NCI-H69 (cell line): ENCODE measurements at places on chromosomes 11 and 22.

DNA sequence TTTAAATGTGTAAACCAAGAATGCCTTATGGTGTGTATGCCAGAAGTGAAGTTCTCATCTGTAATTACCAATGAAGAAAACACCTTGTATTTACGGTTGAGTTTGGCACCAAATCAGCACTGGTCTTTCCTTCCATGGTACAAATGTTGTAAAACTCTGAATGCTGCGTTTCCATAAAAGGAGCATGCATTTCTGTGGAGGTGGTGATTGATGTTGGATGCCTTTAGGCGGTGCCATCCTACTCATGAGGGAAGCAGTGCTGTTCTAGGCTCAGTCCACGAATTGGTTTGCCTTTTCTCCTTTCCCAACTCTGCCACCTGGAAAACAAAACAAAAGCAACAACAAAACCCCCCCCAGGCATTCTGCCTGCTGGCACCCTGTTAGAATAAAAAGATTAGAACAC, 124.4 kb downstream of the TEAD1 start:
- peak; percentile 70 for DNase-seq

DNA sequence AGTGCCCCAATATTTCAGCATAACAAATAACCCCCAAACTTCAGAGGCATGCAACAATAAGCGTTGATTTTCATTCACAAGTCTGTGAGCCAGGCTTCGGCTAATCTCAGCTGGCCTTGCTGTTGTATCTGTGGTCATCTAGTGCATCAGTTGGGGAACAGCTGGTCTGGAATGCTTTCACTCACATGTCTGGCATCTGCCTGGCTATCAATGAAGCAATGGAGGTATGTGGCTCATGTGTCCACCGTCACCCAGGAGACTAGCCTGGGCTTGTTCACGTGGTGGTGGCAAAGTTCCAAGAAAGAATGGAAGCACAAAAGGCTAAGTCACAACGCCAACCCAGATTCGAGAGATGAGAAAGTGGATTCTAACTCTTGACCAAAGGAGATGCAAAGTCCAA, 304.8 kb upstream of the ISX start:
- DNase-seq = peak; percentile 83

DNA sequence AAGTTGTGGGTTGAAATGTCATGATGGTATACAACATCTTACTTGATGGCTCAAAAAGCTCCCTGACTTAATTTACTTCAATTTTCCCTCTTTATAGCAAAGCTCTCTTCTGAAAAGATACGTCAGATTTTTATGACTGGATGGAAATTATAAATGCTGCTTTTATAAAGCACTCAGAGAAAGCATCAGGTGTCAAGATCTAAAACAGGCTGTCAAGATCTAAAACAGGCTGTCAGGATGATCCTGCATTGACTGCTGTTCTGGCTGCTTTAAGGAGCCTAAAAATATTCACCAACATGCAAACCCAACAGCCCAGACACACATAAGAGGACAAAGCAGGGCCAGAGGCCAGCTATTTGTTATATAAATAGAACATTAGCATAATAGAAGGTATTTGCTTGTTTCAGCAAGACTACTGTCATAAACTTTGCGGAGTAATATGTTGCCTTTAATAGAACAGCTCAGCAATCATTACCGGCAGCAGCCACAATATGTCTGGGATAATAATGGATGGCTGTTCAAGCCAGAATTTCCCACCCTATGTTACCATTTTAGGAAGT, 77.3 kb upstream of the ANO5 start:
- DNase-seq = peak; percentile 78

DNA sequence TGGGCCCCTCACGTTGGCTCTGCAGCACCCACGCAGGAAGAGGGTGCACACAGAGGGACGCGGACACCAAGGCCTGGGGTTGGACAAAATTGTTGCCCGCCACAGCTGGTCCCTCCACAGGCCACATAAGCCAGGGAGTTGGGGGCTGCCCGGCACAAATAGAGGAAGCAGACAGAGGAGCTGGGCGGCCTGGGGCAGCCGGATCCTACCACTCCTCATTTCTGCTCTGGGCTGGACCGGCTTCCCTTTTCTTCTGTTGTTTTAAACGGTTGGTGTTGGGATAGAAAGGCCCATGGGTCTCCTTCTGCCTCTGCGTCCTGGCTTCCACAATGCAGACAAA, 36.4 kb upstream of the LINC01488 start:
- DNase-seq = no peak

GRCh38 chr11:18669711-18670110, 28.9 kb upstream of the TMEM86A start:
- peak; percentile 16 for DNase-seq

- DNase-seq = peak; percentile 82
Observed at GRCh38 chr11:129163714-129164164, 28.4 kb downstream of the ARHGAP32 start.

- peak; percentile 57 for DNase-seq
Observed at GRCh38 chr11:90698238-90698637, 475.4 kb upstream of the CHORDC1 start.

- DNase-seq = no peak
Observed at GRCh38 chr11:9692691-9693090, 28.8 kb downstream of the SWAP70 start.

GRCh38 chr22:28798810-28799605, 1.4 kb downstream of the XBP1 start:
- peak; percentile 89 for DNase-seq

- DNase-seq = no peak
Observed at GRCh38 chr11:105357764-105358163, 218.2 kb upstream of the CARD18 start.
